Muscle of leg (tissue), 16 donors: ENCODE measurements at places on chromosomes 2 and 18. TPM values are rescaled to one million over a fixed set of nuclear protein-coding genes. Genes with fewer than 3 reads are reported as not detected.

VAMP5 gene
- total RNA-seq = 18.0 TPM

GRCh38 chr2:208627110-208627884 lies 220.7 kb downstream of the PTH2R start:
- no peak for DNase-seq

DNA sequence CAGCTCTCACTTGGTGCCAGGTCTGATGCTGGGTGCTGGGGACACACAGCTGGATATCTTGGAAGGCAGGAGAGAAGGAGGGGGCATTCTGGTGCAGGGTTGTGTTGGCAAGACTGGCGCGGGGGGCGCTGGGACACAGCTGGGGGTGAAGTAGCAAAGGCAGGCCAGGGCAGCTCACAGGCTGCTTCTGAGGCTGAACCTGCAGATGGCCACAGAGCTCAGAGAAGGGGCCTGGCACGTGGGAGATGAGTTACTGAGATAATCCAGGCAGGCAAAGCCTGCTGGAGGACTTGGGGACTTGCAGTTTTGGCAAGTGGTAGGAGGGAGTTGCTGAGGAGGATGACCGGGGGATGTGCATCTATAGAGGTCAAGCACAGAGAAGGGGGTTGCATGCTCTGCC lies 16.2 kb upstream of the DGKD start:
- no peak for DNase-seq

- no peak for DNase-seq
Measured at GRCh38 chr2:166464187-166464586, 29.9 kb downstream of the SCN7A start.

DNA sequence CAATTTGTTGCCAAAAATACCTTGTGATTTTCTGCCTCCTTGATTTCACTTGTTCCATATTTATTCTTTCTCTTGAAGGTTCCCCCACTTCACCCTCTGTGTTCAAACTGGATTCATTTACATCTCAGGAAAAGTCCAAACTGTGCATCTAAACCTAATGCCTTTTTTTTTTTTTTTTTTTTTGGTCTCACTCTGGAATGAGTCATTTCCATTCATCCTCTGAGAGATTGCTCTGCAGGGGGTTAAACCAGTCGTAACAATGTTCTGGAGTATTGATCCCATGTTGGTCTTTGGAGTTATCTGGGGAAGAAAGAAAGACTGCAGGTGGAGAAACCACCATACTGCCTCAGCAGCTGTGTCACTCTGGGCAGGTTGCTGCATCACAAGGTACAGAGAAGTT lies 119.7 kb downstream of the TACR1 start:
- DNase-seq = no peak

- DNase-seq = no peak
Measured at GRCh38 chr2:134772493-134773169, 53.8 kb upstream of the TMEM163 start.
